ENCODE measurements at places on chromosomes 7 and 10.

DNA sequence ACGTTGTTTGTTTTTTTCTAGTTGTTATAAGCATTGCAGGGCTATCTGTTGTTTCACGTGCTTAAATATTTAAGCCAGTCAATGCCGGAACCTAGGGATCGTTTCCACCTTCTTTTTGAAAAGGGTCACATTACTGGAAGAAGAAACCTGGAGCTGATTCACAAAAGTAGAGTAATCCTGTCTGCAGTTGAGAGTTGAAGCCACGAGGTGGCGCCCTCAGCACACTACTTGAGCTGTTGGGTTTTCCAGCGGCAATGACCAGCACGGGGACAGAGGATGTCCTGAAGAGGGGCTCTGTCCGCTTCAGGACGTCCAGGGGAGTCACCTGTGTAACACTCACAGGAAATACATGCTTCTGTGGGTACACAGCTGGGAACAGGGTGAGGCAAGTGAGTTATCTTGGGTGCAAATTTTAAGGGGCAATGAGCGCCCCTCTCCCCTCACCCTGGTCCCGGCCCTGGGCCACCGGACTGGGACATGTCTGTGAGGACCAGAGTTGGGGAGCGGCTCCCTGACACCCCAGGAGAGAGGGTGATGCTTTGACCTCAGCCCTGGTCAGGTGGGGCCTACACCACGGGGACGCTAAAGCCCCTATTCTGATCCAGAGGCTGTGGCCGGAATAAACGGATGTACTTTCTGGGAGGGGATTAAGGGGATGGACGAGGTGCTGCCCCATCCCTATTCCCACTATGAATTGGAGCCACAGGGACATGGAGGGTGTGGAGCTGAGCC is 26.3 kb upstream of the WDFY4 start:
- peak; percentile 51 for DNase-seq

DNA sequence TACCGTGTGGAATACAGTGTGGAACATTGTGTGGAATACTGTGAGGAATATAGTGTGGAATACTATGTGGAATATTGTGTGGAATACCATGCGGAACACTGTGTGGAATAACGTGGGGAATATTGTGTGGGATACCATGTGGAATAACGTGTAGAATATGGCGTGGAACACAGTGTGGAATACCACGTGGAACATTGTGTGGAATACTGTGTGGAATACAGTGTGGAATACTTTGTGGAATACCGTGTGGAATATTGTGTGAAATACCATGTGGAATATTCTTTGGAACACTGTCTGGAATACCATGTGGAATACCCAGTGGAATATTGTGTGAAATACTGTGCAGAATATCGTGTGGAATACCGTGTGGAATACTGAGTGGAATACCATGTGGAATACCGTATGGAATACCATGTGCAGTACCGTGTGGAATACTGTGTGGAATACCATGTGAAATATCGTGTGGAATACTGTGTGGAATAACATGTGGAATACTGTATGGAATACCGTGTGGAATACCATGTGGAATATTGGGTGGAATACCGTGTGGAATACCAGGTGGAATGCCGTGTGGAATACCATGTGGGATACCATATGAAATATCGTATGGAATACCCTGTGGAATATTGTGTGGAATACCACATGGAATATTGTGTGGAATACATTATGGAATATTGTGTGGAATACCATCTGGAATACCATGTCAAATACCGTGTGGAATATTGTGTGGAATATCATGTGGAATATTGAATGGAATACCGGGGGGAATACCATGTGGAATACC is 133.1 kb upstream of the CHST15 start:
- no peak for DNase-seq

GRCh38 chr7:27155816-27156507 is 513 bp downstream of the HOXA7 start:
- peak; percentile 19 for DNase-seq

GRCh38 chr7:587767-588166 is 68.1 kb upstream of the PDGFA start:
- DNase-seq: no peak

DNA sequence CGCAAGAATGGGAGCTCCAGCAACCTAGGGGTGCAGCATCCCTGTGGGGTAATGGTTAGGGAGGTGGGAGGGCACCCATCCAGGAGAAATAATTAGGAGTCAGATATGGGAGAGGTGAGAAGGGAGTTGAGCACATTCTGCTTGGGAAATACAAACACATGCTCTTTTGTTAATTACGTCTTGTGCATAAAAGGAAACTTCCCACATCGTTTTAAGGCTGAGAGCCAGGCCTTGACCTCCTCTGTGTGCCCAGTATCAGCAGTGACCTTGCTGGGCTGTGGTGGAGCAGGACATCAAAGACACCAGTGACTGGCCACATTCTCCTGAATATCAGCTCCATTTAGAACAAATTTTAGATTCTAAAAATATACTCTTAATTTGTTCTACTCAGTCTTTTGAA is 22.6 kb downstream of the AKR1C4 start:
- DNase-seq: no peak
